ENCODE measurements at places on chromosomes 6 and 20.
A peak's percentile ranks its signal among the peaks of the same experiment; 100 is the strongest.

DNA sequence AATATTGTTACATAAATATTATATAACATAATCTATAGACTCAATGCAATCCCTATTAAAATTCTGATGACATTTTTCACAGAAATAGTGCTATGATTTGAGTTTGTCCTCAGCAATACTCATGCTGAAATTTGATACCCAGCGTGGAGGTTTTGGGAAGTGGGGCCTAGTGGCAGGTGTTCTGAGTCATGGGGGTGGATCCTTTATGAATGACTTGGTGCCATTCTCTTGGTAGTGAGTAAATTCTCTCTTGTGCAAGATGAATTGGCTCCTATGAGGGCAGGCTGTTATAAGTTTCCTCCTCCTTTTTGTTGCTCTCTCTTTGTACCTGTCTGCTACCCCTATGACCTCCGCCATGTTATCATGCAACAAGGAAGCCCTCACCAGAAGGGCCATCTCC, 65.8 kb downstream of the SHPRH start:
- DNase-seq: peak; percentile 36

DNA sequence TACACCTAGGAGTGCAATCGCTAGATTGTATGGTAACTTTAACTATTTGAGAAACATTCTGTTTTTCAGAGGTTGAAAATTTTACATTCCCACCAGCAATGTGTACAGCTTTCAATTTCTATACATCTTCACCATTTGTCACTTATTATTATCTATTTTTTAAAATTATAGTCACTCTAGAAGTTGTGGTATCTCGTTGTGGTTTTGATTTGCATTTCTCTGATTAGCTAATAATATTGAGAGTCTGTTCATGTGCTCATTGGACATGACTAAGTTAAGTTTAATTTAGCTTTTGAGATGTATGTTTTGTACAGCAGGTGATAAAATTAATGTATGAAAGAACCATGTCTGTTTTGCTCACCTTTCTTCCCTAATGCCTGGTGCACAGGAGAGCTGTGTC, 34.8 kb upstream of the PLCB1 start:
- no peak for DNase-seq

DNA sequence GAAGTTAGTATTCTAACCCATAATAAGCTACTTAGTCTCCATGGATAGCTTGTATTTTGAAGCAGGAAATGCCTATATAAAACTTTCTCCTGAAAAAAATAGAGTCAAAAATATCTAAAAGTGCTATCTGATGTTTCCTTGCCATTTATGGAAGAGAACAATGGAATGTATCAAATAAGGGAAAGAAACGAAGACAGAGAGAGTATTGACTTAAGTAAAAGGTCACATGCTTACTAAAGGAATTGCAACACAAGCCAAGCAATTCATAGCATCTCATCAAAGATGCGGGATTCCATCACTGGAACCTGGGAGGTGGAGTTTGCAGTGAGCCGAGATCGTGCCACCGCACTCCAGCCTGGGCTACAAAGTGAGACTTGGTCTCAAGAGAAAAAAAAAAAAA, 112.9 kb upstream of the DTNBP1 start:
- no peak for DNase-seq

DNA sequence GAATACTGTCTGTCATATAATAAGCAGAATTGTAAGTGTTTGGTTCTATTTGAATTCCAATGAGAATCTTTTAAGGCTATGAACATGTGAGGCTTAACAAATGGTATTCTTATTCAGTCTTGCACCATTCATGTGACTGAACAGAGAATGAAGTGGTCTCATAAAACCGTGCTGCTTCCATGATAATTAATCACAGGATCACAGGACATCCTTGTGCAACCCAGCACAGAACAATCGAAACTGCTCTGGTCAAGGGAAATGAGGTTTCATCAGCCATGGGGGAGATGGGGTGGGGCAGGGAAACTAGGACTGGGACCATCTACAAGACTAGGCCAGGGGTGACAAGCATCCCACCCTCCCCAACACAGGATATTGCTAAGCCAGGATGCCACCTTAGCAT, 6.0 kb downstream of the PPIL6 start:
- DNase-seq: no peak

GRCh38 chr20:34983995-34984735, 28.5 kb downstream of the MYH7B start:
- no peak for DNase-seq

GRCh38 chr6:133432021-133432989, 191.1 kb downstream of the EYA4 start:
- DNase-seq: peak; percentile 68

DNA sequence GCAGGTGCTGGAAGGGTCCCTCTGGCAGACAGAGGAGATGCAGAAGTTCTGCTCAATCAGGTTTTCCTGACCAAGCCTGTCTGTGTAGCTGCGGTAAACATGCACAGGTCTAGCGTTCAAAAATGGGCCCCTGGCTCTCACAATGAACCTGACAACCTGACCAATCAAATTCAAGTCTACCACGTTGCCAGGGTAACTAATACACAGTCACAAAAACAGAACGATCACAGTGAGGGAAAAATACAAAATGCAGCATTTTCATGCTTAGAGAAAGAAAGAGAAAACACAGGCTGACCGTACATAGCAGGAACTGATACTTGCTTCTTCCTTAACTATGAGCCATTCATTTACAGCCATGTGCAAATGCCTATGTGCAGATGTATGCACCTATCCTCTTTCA, 353.1 kb upstream of the TSHZ2 start:
- DNase-seq: no peak

DNA sequence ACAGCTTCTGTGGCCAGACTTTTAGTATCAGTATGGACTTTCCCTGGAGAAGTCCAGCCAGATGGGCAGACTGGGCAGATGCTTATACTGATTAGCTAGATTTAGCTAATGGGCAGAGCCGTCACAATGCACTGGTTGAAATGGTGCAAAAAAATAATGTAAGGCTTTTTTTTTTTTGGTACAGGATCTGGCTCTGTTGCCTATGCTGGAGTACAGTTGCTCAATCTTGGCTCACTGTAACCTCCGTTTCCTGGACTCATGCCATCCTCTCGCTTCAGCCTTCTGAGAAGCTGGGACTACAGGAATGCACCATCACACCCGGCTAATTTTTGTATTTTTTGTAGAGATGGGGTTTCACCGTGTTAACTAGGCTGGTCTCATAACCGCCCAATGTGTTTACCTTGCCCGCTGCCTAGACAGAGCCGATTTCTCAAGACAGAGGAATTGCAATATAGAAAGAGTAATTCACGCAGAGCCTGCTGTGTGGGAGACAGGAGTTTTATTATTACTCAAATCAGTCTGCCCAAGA, 16.4 kb upstream of the KIFC1 start:
- no peak for DNase-seq

DNA sequence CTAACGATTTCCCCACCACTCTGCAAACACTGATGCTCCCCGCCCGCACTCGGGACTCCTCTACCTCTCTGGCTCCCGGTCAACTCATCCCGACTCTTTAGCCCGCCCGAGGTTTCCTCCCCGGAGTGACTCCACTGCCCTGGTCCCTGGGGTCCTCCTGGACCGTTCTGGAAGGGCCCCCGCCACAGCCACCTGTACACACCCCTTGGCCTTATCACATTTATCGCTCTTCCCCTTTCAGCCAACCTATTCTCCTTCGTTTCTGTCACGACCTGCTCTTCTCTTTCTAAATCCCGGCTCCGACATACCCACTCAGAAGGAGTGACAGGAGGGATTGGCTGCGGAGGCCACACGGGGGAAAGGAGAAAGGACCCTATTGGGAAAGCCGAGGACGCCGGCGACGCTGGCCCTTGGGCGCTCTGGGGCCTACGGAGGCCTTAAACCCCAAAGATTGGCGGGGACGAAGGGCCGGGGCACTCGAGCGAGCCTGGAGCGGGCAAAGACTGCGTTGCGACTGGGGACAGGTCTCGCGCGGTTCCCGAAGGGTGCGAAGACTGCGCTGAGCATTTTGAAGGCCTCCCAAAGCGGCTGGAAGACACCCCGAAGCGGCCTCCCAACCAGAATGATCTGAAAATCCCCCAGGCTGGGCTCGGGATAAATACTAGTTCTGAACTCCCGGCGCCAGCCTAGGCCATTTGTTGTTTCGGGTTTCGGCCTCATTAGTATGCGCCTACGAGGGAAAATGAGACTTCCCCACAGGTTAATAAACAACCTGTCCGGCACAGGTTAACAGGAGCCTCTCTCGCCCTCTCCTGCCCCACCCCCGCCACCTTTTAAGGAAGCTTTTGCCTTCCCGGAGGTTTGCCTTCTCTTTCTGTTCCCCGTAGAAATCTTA, 9.2 kb downstream of the SIM1 start:
- DNase-seq: no peak

Data from NCI-H2171 (cell line).